ENCODE measurements at places on chromosomes 5 and 9.

DNA sequence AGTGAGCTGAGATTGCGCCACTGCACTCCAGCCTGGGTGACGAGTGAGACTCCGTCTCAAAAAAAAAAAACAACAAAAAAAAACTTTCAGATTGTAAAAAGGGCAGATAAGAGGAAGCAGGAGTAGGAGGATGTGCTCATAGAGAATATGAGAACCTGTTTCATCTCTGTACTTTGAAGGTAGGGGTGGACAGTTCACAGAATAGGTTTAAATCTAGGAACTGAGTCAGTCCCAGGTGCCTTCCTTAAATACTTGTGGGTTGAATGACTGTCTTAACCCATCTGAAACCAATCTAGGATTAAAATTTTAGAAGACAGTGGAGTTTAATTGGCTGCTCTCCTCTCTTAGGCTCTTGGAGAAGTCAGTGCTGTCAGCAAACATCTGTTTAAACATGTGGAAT, 12.4 kb downstream of the POLK start:
- DNase-seq, result no peak

DNA sequence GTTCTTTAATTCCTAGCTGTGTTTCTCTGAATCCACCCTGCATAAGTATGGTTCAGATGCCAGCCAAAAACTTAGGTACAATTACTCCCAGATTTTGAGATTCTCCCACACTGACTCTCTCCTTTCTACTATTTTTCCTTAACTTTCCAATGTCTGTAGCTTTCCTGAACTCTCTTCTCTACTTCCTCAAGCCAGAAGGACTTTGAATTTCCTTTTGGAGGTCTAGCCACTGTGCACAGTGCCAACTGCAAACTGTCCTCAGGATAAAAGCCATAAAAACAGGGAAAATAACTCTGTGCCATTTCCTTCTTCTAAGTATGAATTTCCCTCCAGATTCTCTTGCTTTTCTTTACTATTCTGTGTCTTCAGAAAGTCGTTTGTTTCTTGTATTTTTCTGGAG, 157.2 kb downstream of the AP3B1 start:
- DNase-seq, result no peak

DNA sequence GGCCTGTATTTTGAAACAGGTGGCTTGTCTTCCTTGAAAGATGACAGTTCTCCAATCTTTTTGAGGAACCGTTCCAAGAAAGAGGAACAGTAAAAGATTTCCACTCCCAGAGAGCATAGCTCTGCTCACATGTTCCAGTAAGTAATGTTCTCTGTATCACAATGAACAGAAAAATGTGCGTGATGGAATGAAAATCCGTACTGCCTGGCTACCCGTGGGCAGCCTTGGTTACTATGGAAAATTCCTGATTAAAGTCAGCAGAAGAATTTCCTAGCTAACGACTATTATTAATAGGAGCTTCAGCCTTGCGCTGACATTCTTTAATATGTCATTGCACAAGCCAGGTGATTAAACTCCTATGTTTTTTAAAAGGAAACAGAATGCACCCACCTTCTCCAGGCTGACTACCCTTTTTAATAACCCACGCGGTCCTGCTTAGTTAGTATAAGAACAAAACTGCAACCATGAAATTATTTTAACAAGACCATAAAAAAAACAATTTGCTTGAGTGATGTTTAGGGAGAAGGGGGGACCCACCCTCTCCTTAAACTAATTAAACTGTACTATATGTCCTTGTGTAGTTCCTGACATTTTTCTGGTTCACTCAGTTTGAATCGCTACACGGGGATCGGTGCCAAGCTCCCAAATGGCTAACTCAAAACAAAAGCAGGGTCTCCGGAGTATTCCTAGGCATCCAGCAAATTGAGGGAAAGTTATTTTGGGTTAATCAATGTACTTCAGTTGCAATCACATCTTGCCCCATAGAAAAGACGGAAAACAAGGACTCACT, 54.8 kb upstream of the CPEB4 start:
- DNase-seq, result peak; percentile 20

- no peak for DNase-seq
Measured at GRCh38 chr9:2257248-2257929, 242.2 kb downstream of the SMARCA2 start.
